Small intestine (tissue), 16 donors: ENCODE measurements at places on chromosomes 6 and 20.
A peak's percentile ranks its signal among the peaks of the same experiment; 100 is the strongest.

DNA sequence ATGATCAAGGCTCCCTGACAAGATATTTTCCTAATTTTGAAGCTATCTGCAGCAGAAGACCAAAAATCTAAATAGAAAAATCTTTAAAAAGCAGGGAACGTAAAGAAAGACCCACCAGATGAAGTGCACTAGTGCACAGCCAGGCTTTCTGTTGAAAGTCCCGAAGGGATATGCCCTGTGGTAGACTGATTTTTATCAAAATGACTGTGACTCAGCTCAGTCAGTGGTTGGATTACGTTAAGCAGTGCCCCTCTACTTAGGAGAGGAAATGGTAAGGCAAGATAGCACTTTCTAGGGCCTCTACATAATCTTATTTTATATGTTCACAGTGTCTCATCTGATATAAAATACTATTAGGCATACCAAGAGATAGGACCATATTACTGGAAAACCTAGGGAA is 123.4 kb upstream of the RAB32 start:
- no peak for DNase-seq

DNA sequence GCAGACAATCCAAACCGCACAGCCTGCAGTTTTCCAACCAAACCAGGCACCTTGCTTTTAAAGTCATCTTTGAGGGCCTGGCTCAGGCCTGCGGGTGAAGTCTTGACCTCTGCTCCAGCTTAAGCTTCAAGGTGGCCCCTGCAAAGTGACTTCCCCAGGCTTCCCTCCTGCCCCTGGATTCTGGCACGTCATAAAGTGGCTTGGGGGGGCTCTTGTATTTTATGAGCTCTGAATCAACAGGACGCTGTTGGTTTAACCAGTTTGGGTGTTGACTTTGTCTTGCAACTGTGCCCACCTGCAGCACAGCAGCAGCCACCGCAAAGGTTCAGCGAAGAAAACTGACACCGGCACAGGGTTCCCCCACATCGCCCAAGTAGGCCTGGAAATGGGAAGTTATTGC is 81.2 kb downstream of the NFATC2 start:
- no peak for DNase-seq

- no peak for DNase-seq
These were observed 94.7 kb downstream of the ANKRD6 start for GRCh38 chr6:89527634-89528033.

- no peak for DNase-seq
These were observed 32.7 kb downstream of the OPRM1 start for GRCh38 chr6:154071711-154072110.

GRCh38 chr6:155782320-155782731 is 326.7 kb upstream of the NOX3 start:
- peak; percentile 73 for DNase-seq

- DNase-seq: no peak
These were observed 79.0 kb upstream of the BMP5 start for GRCh38 chr6:55954436-55954835.

DNA sequence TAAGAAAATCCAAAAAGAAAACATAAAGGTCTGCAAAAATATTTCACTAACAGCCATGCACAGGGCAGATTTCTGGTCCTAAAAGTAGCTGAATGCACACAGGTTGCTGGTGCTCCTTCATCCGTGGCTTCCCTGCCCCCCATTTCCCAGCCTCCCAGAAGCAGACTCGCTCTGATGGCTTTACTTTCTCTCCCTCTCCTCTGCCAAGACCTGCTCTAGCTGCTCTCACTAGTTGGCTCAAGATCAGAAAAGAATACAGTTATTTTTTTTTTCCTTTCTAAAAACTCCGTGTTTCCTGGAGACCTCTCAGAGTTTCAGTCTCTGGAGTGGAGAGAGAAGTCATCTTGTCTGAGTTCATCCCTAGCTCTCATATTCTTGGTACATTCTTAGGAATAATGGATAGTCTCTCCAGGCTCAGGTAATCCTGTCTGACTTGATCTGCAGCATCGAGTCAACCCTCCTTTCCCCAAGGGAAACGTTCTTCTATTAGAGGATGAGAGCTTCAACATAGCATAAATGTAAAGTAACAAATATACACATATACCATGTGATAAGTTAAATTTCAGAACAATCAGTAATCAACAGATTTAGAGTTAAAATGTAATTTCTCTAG is 214.2 kb downstream of the TBC1D7 start:
- DNase-seq: no peak

DNA sequence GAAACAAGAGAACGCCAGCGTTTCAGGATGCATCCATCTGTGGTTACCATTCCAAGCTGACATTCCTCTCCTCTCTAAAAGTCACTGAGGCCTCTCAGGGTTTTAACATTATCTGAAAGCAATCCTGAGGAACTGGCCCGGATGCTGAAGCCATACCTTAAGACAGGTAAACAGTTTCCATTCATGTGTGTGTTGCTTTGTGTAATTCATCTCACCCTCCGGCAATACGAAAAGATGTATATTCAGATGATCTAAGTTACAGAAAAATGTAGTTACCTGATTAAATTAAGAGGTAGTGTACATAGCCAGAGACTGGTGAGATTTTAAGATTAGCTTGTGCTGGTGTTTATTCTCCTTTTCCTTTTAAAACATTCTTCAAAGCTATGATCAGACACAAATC is 68.4 kb upstream of the BACH2 start:
- DNase-seq: no peak

DNA sequence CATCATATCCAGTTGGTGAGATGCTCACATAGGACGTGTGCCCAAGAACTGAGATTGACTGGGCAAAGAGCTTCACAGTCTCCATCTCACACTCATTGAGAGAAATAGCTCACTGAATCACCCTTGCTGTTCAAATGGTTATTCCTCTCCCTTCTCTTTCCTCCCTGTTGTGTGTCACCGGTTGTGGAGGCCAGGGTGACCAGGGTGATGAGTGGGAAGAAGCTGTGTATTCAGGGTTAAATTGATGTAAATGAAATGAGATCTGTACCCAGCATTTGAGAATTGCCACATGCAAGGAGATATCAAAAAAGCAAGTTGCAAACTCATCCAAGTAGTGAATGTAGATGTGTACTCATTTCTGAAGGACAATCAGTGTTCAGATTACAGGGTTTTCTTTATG is 36.6 kb upstream of the VAPB start:
- no peak for DNase-seq

DNA sequence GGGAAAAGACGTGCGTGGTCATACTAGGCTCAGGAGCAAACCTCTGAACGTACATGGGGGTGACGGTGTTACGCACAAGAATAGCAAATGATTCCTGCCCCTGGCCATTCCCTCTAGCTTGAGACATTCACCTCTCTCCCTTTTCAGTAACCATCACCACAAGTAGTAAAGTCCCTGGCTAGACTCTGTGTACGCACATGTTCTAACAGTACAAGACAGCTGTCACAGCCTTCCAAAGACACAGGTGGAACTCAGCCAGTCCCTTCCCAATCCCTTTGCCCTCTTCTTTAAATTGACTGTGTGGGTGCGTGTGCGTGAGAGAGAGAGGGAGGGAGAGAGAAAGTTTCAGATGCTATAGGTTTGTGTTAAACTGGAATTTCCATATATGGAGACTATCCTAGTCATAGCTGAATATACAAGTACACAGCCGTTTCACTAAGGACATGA is 67.3 kb downstream of the LY86 start:
- no peak for DNase-seq

DNA sequence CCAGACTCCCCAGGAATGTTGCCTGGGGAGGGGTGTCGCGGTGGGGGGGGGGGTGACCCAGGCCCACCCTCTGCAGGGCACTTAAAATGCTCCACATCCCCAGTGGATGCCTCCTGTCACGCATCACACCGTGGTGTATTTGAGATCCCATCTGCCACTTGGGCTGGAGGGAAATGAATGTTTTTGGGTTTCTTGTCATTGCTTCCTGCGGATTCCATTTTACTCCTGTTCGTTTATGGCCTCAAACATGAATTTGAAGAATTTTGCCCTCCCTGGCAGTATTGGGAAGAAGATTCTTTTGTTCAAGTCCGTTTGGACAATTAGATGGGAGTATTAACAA is 544 bp upstream of the KHDC1 start:
- no peak for DNase-seq

GRCh38 chr6:33439956-33440648 is 14.3 kb upstream of the ZBTB9 start:
- no peak for DNase-seq

- no peak for DNase-seq
These were observed 87.8 kb upstream of the EPB41L1 start for GRCh38 chr20:36066777-36067176.

- no peak for DNase-seq
These were observed 49.4 kb upstream of the IRF4 start for GRCh38 chr6:341914-342831.

GRCh38 chr20:25460566-25461280 is 53.2 kb downstream of the GINS1 start:
- no peak for DNase-seq

DNA sequence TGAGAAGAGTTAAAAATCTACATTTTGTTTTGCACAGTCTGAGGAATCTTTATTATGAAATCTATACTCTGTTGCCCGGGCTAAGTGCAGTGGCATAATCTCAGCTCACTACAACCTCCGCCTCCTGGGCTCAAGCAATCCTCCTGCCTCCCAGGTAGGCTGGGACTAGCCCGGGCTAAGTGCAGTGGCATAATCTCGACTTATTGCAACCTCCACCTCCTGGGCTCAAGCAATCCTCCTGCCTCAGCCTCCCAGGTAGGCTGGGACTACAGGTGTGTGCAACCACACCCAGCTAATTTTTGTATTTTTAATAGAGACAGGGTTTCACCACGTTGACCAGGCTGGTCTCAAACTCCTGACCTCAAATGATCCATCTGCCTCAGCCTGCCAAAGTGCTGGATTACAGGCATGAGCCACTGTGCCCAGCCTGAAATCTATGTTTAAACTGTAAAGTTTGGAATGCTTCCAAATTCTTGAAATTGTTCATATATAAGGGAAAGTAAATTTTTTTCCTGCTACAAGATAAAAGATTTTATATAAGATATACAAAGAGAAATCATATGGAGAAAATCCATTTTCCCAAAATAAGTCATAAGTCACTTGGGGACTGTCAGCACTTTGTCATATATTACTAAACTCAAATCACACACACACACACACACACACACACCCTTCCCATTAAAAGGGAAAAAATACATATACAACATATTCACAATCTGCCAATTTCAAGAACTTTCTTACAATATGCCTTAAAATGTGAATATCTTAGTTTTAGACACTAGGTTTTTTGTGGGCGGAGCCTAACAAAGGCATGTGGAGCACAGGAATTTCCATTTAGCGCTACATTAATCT is 19.4 kb downstream of the PTPRK start:
- peak; percentile 57 for DNase-seq

- DNase-seq: no peak
These were observed 11.4 kb downstream of the MRPL14 start for GRCh38 chr6:44115866-44116265.

DNA sequence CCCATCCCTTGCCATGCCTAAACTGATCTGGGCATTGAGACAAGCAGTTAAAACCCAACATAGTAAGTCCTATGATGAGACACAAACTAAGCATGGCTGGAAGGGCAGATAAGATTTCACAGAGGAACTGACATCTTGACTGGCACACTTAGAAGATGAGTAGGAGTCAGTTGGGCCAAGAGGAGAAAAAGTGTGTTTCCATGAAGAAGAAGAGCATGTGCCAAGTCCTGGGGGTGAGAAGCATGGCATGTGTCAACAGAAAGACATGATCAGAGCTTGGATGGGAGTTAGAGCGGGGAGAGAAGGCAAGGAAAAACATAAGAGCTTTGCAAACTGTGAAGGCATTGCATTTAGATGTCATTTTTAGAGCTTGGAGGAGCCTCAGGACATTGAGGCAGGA is 68.0 kb downstream of the ESR1 start:
- no peak for DNase-seq

GRCh38 chr6:168361766-168362165 is 42.2 kb upstream of the DACT2 start:
- DNase-seq: no peak

- DNase-seq: no peak
These were observed 172.9 kb downstream of the MCHR2 start for GRCh38 chr6:99821164-99821563.

GRCh38 chr6:159995405-159995804 is 26.5 kb downstream of the IGF2R start:
- no peak for DNase-seq

GRCh38 chr6:167552961-167553735 is 228.3 kb downstream of the TTLL2 start:
- no peak for DNase-seq

DNA sequence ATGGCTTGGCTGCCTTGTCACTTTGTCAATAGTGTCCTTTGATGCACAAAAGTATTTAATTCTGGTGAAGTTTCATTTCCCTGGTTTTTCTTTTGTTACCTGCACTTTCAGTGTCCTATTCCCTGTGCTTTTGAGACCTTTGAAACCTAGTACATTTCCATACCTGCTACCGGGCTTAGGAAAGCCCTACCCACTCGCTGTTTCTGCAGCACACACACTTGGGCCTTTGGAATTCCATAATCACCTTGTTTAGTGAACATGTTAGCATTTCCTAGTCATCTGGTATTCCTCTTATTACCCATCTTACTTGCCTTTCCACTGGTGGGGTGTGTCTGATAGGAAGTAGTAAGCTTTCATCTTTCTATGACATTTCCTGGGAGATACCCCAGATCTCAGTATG is 19.3 kb upstream of the SYNDIG1 start:
- peak; percentile 59 for DNase-seq

DNA sequence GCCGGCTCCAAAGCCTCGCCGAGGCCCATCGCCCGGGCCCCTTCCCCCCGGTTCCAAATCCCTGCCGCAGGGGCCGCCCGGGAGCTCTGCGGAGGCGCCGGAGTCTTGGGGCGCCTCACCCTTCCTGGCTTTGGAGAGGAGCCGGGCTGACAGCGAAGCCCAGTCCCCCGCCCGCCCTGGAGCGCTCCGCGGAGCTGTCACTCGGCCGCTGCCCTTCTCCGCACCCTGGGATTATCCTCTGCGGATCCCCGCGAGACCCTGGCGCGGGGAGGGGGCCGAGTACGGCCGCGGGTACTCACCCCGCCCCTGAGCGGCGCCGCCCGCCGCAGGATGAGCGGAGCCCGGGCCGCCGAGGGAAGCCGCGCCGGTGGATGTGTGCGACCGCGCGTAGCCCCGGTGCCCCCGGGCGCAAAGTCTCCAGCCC is 343 bp downstream of the SNAP91 start:
- DNase-seq: no peak

DNA sequence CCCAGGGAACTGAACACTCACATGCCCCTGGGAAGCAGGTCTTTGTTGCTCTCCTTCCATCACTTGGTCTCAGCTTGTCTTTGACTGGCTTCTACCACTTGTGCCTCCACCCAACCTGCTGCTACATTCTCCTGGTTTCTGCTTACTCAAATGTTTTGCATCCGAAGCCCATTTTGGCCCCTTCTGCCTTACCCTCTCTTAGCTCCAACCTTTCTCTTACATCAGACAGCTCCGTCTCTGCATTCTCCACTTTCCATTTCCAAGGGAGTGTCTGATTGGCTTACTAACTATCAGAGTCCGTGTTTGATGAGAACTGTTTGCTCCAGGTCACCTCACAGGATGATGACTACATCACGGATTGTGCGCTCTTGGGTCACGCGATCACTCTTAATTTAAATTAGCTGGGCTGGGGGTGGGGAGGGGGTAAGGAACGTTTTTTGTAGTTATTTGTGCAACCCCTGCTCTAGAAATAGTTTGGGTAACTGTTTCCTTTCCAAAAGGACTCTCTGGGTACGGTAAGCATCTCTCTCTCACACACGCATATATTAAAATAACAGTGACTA is 844 bp upstream of the ABRACL start:
- peak; percentile 73 for DNase-seq

GRCh38 chr20:49595811-49596561 is 28.0 kb upstream of the PTGIS start:
- peak; percentile 56 for DNase-seq
